ENCODE measurements at places on chromosomes 4 and X.

DNA sequence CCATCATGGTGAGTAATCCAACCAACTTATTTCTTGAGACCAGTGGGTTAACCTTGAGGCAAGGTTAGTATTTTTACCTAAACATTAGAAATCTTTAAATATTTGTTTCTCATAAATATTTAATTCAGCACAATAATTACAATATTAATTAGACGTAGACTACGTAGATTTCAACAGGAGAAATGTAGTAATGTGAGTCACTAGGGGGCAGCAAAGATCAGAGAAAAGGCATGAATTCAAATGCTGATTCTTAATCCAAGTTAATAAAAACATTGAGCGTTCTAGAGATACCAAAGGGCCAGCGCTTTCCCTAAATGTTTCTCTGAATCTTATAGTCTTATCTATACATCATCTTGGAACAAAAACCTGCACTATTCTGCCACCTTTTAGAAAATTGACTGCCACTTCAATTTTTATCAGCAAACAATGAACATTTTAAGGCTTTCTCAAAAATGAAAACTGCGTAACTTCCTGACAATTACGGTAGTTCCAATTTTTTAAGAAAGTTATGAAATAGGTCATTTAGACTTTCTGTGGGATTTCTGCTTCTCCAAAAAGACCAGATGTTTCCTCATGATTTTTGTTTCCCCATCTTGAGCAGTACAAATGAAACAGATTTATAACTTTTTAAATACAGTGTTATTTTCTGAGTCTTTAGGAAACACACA is 180.7 kb downstream of the GASK1B start:
- no peak for DNase-seq

DNA sequence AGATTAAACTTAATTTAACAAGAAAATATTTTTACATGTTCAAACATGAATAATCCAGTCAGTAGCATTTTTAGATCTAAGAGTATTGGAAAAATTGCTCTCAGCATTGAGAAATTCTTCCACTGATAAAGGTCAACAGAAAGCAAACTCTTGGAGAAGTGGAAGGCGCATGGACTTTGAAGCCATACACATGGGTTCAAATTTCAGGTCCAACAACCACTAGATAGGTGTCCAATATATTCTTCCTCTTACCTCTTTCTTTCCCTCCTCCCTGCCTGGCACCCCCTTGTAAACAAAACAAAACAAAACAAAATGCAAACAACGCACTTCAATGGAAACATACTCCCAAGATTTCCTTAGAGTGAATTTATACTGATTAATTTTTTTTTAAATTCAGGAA is 28.4 kb upstream of the PRSS48 start:
- DNase-seq: no peak

- DNase-seq: no peak
Measured at GRCh38 chr4:150336676-150337412, 245.1 kb upstream of the MAB21L2 start.

GRCh38 chrX:44022964-44023363 is 49.8 kb upstream of the NDP start:
- DNase-seq: no peak

Measured in stimulated activated CD8-positive, alpha-beta memory T cell treated with anti-CD3 and anti-CD28 coated beads, Interleukin-15, amount 100 ng/mL, for 24 hours (primary cell).